Stimulated activated CD8-positive, alpha-beta memory T cell treated with anti-CD3 and anti-CD28 coated beads, Interleukin-4, amount 100 ng/mL, for 1 hour (primary cell): ENCODE measurements at places on chromosomes 16 and 17.

DNA sequence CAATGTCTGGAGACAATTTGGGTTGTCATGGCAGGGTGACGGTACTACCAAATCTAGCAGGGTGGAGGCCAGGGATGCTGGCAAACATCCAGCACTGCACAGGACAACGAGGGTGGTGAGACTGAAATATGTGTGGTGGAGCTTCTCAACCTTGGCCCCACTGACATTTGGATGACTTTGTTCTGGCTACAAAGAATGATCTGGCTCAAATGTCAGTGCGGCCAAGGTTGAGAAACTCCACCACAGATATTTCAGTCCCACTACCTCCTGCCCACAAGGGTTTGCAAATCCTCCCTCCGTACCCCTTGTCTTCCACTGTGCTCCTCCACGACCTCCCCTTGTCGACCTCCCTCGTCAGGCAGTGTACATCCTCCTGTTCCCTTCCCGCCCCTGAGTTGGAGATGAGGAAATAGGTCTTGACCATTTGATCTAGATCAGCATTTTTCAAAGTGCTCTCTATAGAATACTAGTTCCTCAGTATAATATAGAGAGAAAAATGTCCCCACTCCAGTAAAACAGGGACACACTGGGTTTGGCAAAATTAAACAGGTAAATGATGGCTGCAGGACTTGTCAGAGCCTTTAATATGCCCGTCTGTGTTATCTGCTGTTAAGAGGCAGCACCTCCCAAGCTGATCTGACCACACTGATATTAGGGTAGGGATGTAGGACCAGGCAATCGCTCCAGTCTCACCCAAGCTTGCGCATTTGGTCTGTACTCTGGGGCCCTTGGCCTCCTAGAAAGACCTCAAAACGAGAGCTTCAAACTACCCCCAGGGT lies 6.8 kb downstream of the OSGIN1 start:
- no peak for DNase-seq

DNA sequence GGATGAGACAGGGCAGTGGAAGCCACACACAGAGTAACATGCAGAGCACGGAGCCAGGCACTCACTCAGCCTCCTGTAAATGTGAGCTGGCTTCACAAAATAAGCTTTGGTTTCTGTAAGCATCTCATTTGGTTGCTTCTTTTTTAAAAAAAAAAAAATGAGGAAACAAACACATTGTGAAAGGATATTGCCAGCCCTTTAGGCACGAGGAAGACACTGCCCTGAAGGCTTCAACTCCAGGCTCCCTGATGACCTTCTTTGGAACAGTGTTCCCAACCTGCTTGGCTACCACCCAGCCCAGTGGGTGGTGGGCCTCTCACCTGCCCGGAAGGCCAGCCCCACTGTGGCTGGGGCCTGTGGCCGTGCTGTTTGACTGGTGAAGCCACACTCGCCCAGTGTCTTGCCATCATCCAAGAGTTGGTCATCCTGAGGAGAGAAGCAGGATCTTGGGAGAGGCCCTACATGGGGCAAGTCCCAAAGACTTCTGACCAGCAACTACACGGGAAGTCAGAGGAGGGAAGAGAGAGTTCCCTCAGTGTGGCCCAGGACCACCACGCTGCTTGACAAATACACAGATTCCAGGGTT lies 1.9 kb downstream of the ELOB start:
- no peak for DNase-seq

- DNase-seq = no peak
These were observed 51.1 kb upstream of the CRHR1 start for GRCh38 chr17:45732926-45733505.

- DNase-seq = no peak
These were observed 3.3 kb downstream of the USP43 start for GRCh38 chr17:9648521-9649110.

DNA sequence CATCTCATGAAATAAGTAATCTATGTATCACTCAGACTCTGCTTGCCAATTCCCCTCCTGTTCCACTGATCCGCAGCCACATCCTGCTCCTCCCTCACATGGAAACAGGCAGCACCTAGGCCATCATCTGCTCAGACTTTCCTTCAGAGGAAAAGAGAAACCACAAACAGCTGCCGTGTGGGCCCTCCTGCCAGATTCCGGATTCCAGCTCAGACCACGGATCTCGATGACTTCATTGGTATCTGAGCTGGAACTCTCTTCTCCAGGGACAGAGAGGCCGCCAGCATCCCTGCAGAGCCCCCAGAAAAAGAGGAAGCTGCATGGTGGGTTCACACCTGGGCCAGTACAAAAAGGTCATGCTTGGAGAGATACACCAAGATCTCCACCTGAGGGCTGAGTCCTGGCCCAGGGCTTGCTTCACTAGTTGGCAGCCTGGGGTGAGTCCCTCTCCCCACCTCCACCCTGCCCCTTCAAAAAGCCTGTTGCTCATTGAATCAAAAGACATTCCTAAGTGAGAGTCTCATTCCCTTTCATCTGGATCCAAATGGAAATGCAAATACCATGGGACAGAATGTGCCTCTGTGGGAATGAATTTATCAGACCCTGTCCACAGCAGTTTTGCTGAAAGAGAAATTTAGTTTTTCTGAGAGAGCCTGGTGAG lies 47.2 kb downstream of the HOXB1 start:
- no peak for DNase-seq

DNA sequence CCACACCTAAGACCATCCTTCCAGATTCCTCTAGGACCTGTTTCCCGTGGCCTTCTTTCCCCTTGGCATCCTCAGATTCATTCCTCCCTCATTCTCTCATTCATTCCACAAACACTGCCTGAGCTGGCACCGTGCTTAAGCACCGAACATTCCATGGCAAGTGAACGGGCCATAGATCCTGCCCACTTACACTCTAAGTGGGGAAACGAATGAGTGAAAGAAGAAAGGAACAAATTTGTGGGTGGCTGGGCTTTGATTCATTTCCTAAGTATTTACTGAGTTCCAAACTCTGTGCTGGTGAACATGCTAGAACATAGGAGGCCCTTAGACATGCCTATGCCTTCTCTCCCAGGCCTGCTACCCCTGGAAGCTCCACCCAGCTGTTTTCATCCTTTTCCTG lies 30.0 kb downstream of the SRCIN1 start:
- DNase-seq = no peak

- DNase-seq = no peak
These were observed 12.7 kb upstream of the SPECC1 start for GRCh38 chr17:19996502-19996901.

DNA sequence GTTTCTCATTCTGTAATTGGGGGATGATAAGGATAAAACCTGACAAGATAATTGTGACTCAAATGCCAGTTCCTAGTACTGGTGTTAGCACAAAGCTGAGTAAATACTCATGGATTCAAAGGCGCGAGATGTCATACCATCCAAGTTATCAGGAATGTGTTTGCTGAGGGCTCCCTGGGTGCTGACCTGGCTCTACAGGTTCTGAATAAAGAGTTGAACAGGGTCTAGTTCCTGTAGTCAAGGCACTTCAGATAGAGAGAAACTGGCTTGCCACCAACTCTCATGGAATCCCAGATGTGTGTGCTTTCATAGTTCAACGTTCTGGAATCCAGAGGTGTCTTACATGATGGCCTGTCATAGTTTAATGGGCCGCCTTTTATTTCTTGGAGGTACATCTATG lies 141.6 kb downstream of the PRKCA start:
- no peak for DNase-seq

- no peak for DNase-seq
These were observed 229.6 kb downstream of the MRTFB start for GRCh38 chr16:14300705-14301168.

GRCh38 chr17:38405654-38406053 lies 22.6 kb upstream of the ARHGAP23 start:
- no peak for DNase-seq
